ENCODE measurements at places on chromosomes 5 and 9. TPM values are rescaled to one million over a fixed set of nuclear protein-coding genes. Genes with fewer than 3 reads are reported as not detected.
A peak's percentile ranks its signal among the peaks of the same experiment; 100 is the strongest.

DNA sequence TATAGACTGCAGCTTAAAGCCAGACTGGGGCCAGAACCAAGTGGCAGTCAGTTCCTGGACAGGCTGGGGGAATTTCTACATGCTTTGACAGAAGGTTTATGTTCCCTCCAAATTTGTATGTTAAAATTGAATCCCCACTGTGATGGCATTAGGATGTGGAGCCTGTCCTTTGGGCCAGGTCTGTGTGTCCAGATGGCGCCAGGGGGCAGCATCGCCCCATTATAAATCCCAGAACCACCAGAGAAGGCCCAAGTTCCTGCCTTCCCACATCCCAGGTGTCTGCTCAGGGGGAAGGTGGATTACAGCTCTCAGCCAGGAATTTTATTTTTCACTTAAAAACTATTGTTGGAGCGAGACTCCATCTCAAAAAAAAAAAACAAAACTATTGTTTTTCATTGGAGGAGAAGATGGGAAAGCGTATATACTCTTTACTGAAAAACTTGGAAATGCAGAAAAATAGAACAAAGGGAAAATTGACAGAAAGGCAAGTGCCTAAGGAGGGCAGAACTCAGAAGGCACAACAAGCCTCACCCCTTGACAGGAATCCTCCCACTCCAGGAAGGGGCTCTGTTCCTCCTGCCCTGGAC lies 5.0 kb downstream of the IL3 start:
- peak; percentile 57 for DNase-seq

ZDHHC11 gene
- 2.2 TPM for total RNA-seq

OR1Q1 gene
- total RNA-seq, result not detected

DNA sequence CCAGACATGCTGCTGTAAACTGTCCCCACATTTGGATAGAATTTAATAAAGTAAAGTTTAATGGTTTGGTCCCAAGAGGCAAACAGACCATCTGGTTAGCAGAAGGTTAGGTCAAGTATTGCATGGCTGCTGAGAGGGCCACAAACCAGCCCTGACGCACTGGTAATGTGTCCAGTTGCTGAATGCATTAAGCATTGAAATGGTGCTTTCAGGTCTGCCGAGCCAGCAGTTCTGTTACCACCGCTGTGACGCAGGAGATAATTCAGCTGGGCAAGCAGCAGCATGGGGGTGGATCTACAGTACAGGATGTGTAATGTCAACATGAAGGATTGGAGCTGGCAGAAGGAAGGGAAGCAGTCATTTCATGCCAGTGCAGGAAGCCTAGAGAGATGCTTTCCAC lies 16.0 kb downstream of the ZNF462 start:
- no peak for DNase-seq

DNA sequence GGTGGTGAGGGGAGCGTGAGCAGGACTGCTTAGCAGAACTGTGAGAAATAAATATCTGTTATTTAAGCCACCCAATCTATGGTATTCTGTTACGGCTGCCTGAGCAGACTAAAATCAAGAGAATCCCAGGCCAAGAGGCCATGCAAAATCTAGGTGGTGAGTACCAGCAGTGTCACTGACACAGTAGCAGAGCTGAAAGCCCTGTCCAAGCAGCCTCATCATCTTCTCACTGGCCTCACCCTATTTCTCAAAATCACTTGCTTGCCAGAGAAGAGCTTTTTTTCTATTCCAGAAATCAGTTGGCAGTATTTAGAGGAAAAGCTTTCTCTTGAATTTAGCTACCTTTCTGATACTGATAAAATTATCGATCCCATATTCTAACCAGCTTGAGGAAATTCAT lies 68.0 kb downstream of the RETREG1 start:
- DNase-seq, result no peak

CBY3 gene
- not detected for total RNA-seq

DNA sequence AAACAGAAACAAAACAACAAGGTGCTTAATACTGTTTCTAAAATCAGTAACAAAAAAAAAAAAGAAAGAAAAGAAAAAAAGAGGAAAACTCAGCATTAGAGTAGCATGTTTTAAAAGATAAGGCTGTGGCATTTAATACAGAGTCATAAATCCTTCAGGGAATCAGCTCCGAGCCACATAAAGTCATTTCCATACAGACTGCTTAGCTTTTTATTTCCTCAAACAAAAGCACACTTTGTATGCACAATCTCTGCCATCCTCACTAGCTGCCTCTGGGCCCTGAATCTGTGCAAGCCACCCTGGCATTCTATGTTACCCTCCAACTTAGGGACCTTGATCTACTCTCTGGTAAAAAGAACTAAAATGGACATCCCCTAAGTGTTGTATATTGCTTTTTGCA lies 87.6 kb downstream of the SEMA6A start:
- no peak for DNase-seq

GRCh38 chr9:88988796-88989641 lies 2.2 kb upstream of the S1PR3 start:
- no peak for DNase-seq

DNA sequence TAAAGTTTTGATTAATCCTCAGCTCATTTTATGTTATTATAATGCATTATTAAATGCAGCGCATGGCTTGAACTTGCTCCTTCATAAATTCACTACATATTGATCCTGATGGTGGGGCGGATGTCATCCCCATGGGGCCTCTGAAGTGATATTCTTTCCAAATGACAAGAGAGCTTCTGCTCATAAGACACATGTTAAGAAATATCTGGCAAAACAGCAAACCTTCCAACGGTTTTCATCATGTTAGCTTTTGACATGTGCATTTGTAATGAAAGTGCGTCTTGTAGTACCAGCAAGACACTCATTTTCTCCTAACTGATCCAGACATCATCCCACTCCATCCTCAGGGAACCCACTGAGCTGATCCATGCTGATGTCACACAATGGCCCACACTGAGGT lies 45.7 kb downstream of the SEMA5A start:
- no peak for DNase-seq

GRCh38 chr9:34385561-34386230 lies 9.0 kb upstream of the MYORG start:
- no peak for DNase-seq

DNA sequence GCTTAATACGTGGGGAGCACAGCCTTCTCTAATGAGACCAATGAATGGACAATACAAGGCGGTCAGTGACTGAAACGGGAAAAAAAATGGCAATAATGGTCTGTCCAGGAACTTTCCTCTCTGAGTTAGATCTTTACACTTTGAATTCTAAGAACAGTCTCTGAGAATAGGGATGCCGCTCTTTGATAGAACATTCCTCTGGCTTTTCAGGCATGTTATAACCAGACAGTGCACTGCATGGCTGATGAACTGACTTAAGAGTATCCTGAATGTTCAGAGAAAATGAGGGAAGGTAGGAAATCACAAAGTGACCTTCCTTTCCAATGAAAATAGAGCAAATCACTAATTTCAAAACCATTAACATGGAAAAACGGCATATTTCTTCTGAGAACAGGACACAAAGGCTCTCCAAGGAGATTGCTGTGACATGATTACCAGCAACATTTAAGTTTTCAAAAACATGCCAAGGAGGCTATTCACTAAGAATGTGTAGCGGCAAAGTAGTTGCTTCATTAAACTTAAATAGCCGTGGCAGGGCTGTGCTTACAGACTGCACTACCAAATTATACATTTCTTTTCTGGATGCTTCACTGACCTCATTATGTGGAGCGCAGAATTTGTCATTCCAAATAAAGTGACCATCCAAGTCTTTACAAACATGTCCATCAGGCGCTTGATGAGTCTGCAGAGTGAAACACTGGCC lies 105.9 kb downstream of the MARCHF3 start:
- DNase-seq, result no peak

DNA sequence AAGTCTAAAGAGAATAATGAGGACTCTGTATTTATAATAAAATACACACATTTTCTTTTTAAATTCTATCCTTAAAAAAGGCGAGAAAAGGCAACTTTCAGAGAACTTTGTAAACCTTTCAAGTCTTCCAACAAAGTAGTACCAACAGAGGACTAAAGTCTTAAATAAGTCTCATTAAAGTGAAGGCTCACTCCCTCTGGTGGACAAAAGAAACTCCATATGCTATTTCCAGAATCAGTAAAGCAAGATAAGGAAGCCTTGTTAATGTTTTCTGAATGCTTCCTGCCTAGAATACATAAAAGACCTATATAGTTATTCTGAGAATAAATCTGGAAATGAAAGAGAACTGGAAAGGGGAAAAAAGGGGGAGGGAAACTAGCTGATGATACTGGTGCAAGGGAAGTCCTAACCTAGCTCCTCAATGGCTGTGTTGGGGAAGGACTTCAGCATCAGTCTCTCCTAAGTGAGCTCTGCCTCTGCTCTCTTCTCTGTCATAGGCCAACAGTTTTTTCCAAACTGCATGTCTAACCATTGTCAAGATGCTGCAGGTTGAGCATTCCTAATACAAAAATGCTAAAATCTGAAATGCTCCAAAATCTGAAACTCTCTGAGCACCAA lies 7.2 kb downstream of the HMGCS1 start:
- no peak for DNase-seq

DNA sequence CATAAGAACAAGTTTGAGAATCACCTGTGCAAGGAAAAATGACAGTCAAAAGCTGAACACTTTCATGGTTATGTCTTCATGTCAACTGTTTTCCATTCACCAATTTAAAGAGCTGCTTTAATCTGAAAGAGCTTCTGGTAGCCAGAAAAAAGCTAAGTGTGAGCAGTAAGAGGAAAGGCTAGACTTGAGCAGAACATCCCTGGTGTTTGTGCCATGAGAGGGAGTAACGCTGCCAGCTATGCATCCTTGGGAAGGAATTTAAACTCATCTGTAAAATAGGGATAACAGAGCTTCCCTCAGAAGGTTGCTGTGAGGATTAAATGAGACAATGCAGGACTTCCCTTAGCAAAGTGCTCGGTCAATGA lies 193.7 kb downstream of the MAPKAP1 start:
- no peak for DNase-seq

- no peak for DNase-seq
These were observed 1158.4 kb upstream of the SEMA6A start for GRCh38 chr5:117733051-117733450.

GRCh38 chr9:115018547-115019435 lies 88.4 kb upstream of the TNFSF8 start:
- no peak for DNase-seq

- DNase-seq, result no peak
These were observed 291.9 kb downstream of the KCTD16 start for GRCh38 chr5:144462577-144462976.

GABRG2 gene
- 1.0 TPM for total RNA-seq

GRCh38 chr5:65355301-65355700 lies 126.4 kb downstream of the ADAMTS6 start:
- no peak for DNase-seq

DNA sequence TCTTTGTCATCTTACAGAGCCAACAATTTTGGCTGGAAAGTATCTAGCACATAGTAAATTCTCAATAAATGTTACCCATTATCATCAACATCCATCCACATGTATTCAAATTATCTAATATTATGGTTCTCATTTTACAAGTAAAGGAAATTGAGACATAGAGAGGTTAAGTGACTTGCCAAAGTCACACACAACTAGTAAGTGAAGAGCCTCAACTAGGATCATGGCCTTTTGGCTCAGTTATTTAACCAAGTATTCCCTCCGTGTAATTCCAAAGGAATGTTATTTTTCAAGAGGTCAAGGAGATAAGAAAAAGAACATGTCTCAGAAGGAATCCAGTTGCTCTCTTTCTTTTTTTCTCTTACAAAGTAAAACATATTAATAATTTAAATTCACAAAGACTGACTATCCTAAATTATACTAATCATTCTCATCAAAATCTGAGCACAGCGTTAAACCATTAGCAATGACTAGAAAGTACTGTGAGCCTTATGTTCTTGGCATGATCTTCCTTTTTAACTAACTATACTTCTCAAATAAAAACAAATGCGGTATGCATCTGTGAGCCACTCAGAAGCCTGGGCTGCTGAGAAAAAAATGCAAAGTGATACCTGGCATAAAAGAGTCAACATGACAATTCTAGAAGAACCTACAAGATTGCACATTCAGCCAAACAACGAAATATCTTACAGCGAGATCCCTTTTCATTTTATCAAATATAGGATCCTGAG lies 350.9 kb downstream of the GLIS3 start:
- no peak for DNase-seq

- DNase-seq, result no peak
These were observed 161.9 kb upstream of the HMHB1 start for GRCh38 chr5:143649937-143650621.

PCDH12 gene
- total RNA-seq, result not detected

- DNase-seq, result no peak
These were observed 9.0 kb downstream of the RACK1 start for GRCh38 chr5:181234455-181235306.

Data from natural killer cell (primary cell).